IMR-90 (cell line): ENCODE measurements at places on chromosomes 6 and 20. TPM values are rescaled to one million over a fixed set of nuclear protein-coding genes. Genes with fewer than 3 reads are reported as not detected.

GRCh38 chr6:46262928-46263706 lies 92.3 kb upstream of the ENPP5 start:
- no peak overlapping the region for H3K27ac ChIP-seq
- no peak for DNase-seq
- H3K4me1 ChIP-seq: no peaks in the 10 kb centered on the region
- H3K27me3 ChIP-seq: no peaks in the 10 kb centered on the region
- no peak overlapping the region for H3K4me3 ChIP-seq

- no peak overlapping the region for H3K27ac ChIP-seq
- H3K4me3 ChIP-seq: no peak overlapping the region
- peaks cover 11% of the 10 kb centered on the region; the same call in 1 of the 2 replicates for H3K36me3 ChIP-seq
- no peaks in the 10 kb centered on the region for H3K27me3 ChIP-seq
- peaks cover 18% of the 10 kb centered on the region for H3K4me1 ChIP-seq
Observed at GRCh38 chr6:166584853-166585429, 1.5 kb downstream of the RAMACL start.

- no peak for DNase-seq
- peaks cover 25% of the 10 kb centered on the region for H3K36me3 ChIP-seq
- H3K27me3 ChIP-seq: no peaks in the 10 kb centered on the region
Observed at GRCh38 chr6:36514554-36515456, 32.5 kb downstream of the STK38 start.

GRCh38 chr6:19803331-19804204 lies 33.6 kb upstream of the ID4 start:
- peak; percentile 19 for DNase-seq
- no peaks in the 10 kb centered on the region for H3K36me3 ChIP-seq
- H3K27ac ChIP-seq: peak overlapping the region; percentile 79

GRCh38 chr20:61159957-61160686 lies 91.9 kb upstream of the CDH4 start:
- no peak overlapping the region for H3K4me3 ChIP-seq
- H3K27me3 ChIP-seq: peaks cover 12% of the 10 kb centered on the region
- DNase-seq: no peak
- H3K27ac ChIP-seq: no peak overlapping the region
- 0 out of 2 replicates have a peak, but pooled peaks cover 1% of the 10 kb centered on the region for H3K4me1 ChIP-seq

DNA sequence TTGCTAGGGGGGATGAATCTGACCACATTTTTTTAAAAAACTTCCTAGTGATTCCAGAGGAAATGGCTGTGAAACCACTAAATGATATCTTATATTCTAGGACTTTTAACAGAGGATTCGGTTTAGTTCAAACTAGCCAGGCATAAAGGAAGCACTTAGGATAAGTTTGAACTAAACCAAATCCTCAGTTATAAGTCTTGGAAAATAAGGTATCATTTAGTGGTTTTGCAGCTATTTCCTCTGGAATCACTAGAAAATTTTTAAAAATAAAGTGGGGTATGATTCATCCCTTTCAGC lies 327.9 kb upstream of the QKI start:
- H3K27ac ChIP-seq: no peak overlapping the region
- no peaks in the 10 kb centered on the region for H3K4me1 ChIP-seq
- no peaks in the 10 kb centered on the region for H3K36me3 ChIP-seq
- H3K4me3 ChIP-seq: no peak overlapping the region

DNA sequence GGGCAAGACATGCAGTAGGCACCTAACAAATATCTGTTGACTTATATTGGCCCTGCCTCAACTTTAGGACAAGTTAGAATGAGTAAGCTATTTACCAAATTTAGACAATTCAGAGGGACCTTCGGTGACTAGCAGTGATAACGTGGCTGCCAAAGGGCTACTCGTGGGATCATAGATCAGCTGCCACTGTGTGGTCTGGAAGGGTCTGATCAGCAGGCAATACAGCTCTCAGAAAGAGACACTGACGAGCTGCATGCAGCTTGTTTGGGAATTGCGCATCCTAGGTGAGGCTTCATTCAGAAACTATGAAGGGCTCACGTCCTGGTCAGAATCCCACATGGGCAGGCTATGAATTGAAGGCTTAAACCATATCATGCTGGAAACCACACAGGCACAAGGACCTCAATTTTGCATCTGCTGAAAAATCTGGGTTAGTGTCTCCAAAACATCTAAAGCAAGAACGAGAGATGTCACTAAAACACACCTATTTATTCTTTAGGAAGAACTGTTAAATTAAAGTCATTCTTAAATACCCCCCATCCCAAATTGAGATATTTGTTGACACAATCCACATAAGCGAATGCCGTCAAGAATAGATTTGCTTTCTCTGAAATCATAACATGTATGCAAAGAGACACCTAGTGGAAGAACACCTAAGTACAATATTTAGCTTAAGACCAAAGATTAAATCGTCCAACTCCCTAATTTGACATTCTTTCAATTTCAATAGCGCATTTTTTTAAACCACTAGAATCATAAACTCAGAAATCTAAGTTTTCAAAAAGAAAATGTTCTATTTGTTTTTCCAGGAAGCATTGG lies 79.6 kb downstream of the IPCEF1 start:
- no peak overlapping the region for H3K27ac ChIP-seq
- peak; percentile 50 for DNase-seq
- H3K36me3 ChIP-seq: no peaks in the 10 kb centered on the region

GRCh38 chr6:1901556-1901955 lies 291.8 kb downstream of the FOXC1 start:
- peaks cover 4% of the 10 kb centered on the region for H3K4me1 ChIP-seq
- H3K36me3 ChIP-seq: no peaks in the 10 kb centered on the region
- peak; percentile 88 for DNase-seq

- H3K4me3 ChIP-seq: no peak overlapping the region
- H3K4me1 ChIP-seq: no peaks in the 10 kb centered on the region
- no peaks in the 10 kb centered on the region for H3K27me3 ChIP-seq
- H3K27ac ChIP-seq: no peak overlapping the region
- no peak for DNase-seq
Observed at GRCh38 chr6:167455371-167455770, 130.5 kb downstream of the TTLL2 start.

DNA sequence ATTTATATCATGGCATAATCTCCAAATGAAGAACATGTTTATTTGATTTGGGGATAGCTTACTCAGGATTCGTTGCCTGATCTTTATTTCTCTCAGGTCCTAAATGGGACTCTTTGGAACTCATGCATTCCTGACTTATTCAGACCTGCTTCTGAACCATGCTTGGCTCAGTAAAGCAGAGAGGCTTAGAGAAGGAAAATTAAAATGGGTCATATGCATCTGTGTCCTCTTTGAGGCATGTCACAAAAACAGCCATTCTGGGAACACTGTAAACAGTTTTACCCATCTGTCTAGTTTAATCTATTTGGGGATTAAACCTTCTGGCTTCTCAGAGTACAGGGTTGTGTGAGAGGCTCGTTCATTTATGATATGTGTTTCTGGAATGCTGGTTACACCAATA lies 1017.3 kb downstream of the KIF16B start:
- no peaks in the 10 kb centered on the region for H3K27me3 ChIP-seq
- no peaks in the 10 kb centered on the region for H3K36me3 ChIP-seq
- H3K4me3 ChIP-seq: no peak overlapping the region
- DNase-seq: no peak
- H3K4me1 ChIP-seq: no peaks in the 10 kb centered on the region
- no peak overlapping the region for H3K27ac ChIP-seq

GRCh38 chr6:21559238-21559637 lies 34.3 kb upstream of the SOX4 start:
- no peaks in the 10 kb centered on the region for H3K4me1 ChIP-seq
- no peaks in the 10 kb centered on the region for H3K27me3 ChIP-seq
- H3K36me3 ChIP-seq: no peaks in the 10 kb centered on the region
- H3K27ac ChIP-seq: no peak overlapping the region
- H3K4me3 ChIP-seq: no peak overlapping the region

DNA sequence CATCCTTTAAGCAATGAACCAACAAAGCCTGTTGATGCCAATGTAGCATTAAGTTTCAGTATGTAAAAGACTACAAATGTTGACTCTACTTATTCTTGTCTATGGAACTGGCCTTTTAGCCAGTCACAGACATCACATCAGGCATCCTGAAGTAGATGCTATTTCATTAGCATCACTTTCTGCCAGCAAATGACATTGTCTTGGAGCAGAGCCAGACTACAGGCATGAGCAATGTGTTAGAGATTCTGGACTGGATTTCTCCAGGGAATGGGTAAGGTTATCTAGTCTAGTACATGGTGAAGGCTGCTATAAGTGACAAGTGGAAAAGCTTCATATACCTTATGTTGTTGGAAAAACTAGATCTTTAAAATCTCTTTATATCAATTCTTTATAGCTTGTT lies 142.9 kb downstream of the ADGRB3 start:
- H3K36me3 ChIP-seq: no peaks in the 10 kb centered on the region
- DNase-seq: peak; percentile 2
- H3K27me3 ChIP-seq: no peaks in the 10 kb centered on the region
- no peak overlapping the region for H3K4me3 ChIP-seq

GRCh38 chr6:99912657-99913056 lies 81.4 kb downstream of the MCHR2 start:
- H3K4me1 ChIP-seq: no peaks in the 10 kb centered on the region
- DNase-seq: no peak
- H3K27me3 ChIP-seq: no peaks in the 10 kb centered on the region; the same call in 1 of the 2 replicates
- H3K4me3 ChIP-seq: no peak overlapping the region

DNA sequence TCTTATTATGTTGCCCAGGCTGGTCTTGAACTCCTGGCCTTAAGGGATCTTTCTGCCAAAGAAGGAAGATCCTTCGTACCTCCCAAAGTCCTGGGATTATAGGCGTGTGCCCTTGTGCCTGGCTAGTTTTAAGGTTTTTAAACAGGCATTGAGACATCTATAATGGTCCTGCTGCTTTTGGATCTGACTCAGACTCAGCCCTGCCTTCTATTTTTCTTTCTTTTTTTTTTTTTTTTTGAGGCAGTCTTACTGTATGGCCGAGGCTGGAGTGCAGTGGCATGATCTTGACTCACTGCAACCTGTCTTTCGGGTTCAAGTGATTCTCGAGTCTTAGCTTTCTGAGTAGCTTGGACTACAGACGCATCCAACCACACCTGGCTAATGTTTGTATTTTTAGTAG lies 73.7 kb downstream of the PHF20 start:
- H3K4me3 ChIP-seq: no peak overlapping the region
- H3K27me3 ChIP-seq: no peaks in the 10 kb centered on the region
- no peak overlapping the region for H3K27ac ChIP-seq
- 0 out of 2 replicates have a peak, but pooled peaks cover 3% of the 10 kb centered on the region for H3K4me1 ChIP-seq
- peaks cover 24% of the 10 kb centered on the region for H3K36me3 ChIP-seq
- peak; percentile 50 for DNase-seq

GRCh38 chr6:51805517-51805916 lies 281.9 kb downstream of the PKHD1 start:
- H3K27ac ChIP-seq: no peak overlapping the region
- H3K4me1 ChIP-seq: no peaks in the 10 kb centered on the region
- H3K36me3 ChIP-seq: no peaks in the 10 kb centered on the region
- no peak for DNase-seq

- H3K27ac ChIP-seq: no peak overlapping the region
- H3K27me3 ChIP-seq: no peaks in the 10 kb centered on the region
- no peak overlapping the region for H3K4me3 ChIP-seq
- H3K36me3 ChIP-seq: peaks cover 3% of the 10 kb centered on the region
Observed at GRCh38 chr6:154839546-154839945, 106.3 kb downstream of the SCAF8 start.

- peak overlapping the region; percentile 75 for H3K27ac ChIP-seq
- no peaks in the 10 kb centered on the region for H3K4me1 ChIP-seq
- H3K36me3 ChIP-seq: peaks cover 7% of the 10 kb centered on the region
- DNase-seq: no peak
- peak overlapping the region; percentile 97 for H3K4me3 ChIP-seq
Observed at GRCh38 chr6:73263570-73263909, 544 bp upstream of the KHDC1 start.

DNA sequence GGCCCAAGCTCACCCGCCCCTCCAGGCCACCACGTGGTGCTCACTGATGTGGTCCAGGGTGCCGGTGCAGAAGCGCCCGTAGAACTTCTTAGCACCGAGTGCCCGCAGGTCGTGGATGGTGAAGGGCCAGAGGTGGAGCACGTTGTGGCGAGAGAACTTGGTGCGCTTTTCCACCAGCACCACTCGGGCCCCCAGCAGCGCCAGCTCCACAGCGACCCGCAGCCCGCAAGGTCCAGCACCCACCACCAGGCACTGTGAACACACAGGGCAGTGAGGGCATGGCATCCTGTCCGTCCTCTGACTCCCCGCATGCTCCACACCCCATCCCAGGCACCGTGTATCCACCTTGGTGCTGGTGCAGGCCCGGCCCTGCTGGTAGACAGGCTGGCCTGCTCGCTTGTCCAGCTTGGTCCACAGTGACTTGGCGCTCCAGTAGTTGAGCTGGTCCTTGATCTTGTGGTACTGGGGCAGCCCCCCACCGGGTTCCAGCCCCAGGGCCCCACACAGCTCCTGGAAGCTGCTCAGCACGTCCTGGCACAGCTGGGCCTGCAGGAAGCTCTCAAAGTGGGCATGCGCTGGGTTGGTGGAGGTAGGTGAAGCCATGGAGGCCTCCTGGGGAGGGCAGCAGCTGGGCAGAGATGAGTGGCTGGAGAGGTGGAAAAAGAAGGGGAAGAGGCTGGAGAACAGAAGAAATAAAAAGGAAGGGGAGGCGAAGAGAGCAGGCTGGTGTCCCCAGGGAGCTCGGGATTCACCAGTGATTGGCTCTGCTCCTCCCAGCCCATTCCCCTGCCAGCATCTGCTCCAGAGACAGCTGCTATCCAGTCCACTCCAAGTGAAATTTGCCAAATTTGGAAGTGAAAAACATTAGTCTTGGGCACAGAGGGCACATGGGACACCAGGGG lies 1.7 kb downstream of the MICAL1 start:
- peak overlapping the region; percentile 98 for H3K4me3 ChIP-seq
- peaks cover 32% of the 10 kb centered on the region for H3K36me3 ChIP-seq

DNA sequence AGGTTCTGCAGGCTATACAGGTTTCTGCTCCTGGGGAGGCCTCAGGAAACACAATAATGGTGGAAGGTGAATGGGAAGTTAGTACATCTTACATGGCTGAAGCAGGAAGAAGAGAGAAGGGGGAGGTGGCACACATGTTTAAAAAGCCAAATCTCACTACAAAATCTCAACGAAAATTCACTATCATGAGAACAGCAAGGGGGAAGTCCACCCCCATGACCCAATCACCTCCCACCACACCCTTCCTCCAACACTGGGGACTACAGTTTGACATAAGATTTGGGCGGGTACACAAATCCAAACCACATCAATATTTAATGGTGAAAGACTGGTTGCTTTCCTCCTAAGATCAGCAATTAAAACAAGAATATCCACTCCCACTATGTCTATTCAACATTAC lies 13.8 kb upstream of the POLR1H start:
- H3K4me3 ChIP-seq: no peak overlapping the region
- DNase-seq: no peak
- peaks cover 6% of the 10 kb centered on the region for H3K4me1 ChIP-seq

The ADGB gene
- not detected in 2 replicates for total RNA-seq

The GDAP1L1 gene
- not detected in 2 replicates for total RNA-seq

The DYNLT2 gene
- total RNA-seq: 0.36 and 1.1 TPM in 2 replicates

The ALDH5A1 gene
- 0.28 and 0.36 TPM in 2 replicates for total RNA-seq

The LAMA2 gene
- 12.5 and 13.3 TPM in 2 replicates for total RNA-seq

The ZBP1 gene
- total RNA-seq: not detected in 2 replicates

The DEFB132 gene
- not detected in 2 replicates for total RNA-seq

The GTF2H4 gene
- total RNA-seq: 6.9 and 13.4 TPM in 2 replicates

The NKAPL gene
- total RNA-seq: 0.54 and 0.83 TPM in 2 replicates

The CD24 gene
- total RNA-seq: 0.18 and 0.28 TPM in 2 replicates
